Left renal cortex interstitium (tissue), 4 donors: ENCODE measurements at places on chromosomes 16 and 17. TPM values are rescaled to one million over a fixed set of nuclear protein-coding genes. Genes with fewer than 3 reads are reported as not detected.

- DNase-seq = no peak
Measured at GRCh38 chr17:75010683-75011400, 1.6 kb upstream of the MRPL58 start.

GRCh38 chr16:50459496-50460080 lies 88.6 kb upstream of the NKD1 start:
- DNase-seq = no peak

GRCh38 chr16:8044796-8045195 lies 545.5 kb downstream of the TMEM114 start:
- no peak for DNase-seq

DNA sequence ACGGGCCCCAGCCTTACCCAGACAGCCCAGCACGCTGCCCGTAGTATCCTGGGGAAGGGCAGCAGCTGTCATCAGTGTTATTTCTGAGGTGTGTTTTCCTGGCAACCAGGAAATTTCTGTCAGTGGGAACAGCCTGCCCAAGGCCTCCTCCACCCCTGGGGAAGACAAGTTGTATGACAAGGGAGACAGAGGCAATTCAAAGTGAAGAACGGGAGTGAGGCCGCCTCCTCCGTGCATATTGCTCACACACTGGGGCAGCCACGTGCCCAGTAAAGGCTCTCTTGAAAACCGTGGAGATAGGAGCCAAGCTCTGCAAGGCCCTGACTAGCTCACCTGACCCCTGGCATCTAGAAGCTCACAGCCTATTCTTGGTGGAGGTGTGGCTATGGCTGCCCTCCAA lies 57.6 kb downstream of the RAI1 start:
- no peak for DNase-seq

GRCh38 chr17:32502710-32503109 lies 15.9 kb downstream of the CDK5R1 start:
- DNase-seq = no peak

DNA sequence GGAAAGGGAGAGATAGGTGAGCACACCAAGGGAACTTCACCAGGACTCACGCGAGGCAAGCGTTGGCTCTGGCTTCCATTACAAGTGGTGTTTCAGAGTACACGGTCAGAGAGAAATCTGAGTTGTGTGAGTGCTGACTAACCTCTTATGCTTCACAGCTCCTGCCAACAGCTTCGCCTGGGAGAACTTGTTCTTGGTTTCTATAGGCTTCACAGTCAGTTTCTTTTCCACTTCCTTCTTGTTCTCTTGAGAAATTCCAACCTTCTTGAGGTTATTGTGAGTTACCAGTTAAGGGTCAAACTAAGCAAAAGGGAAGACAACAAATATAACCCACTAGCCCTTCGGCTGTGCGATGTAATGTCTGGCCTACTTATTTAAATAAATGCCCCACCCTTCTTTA lies 18.9 kb downstream of the PSME3IP1 start:
- no peak for DNase-seq

- no peak for DNase-seq
Measured at GRCh38 chr16:88662222-88662842, 559 bp downstream of the MVD start.

DNA sequence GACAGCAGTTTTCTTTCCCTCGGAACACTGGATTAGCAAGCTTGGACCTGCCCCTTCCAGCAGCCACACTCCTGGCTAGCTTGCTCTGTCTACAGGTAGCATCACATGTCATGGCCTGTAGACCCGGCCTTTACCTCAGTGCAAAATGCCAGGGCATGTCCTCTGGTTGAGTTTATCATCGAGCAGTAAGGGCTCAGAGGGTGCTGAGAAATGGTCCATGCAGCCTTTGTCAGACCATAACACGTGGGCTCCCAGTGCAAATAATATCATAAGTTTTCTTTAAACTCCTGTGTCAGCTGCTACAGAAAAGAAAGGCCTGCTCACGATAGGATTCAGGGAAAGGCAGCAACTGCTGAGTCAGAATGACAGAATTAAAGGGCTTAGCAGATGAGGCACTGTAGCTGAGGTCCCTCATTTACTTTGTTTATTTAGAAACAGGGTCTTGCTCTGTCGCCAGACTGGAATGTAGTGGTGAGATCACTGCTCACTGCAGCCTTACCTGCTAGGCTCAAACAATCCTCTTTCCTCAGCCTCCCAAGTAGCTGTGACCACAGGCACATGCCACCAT lies 8.0 kb upstream of the GNA13 start:
- no peak for DNase-seq

GRCh38 chr17:64254755-64255154 lies 8.3 kb downstream of the TEX2 start:
- DNase-seq = no peak

GRCh38 chr16:69626256-69626655 lies 60.5 kb downstream of the NFAT5 start:
- no peak for DNase-seq

- DNase-seq = no peak
Measured at GRCh38 chr17:30526401-30526800, 49.2 kb downstream of the GOSR1 start.

GRCh38 chr16:49615576-49615975 lies 240.3 kb downstream of the ZNF423 start:
- no peak for DNase-seq

DNA sequence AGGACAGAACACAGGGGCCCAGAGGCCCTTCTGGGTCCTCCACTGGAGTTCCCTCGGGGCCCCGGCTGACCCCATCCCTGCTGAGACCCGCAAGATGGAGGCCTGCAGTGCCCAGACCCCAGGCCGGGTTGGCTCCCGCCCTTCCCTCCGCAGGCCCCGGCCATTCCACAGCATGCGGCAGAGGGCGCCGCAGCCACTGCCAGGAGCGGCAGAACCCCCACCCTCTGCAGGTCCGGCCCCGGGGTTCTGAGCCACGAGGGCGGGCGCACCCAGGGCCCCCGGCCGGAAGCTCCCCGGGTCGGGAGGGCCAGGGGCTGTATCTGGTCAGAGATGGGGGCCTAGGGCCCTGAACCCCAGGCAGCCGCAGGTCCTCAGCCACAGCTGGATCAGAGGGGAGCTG lies 2.4 kb upstream of the PERCC1 start:
- DNase-seq = no peak

DNA sequence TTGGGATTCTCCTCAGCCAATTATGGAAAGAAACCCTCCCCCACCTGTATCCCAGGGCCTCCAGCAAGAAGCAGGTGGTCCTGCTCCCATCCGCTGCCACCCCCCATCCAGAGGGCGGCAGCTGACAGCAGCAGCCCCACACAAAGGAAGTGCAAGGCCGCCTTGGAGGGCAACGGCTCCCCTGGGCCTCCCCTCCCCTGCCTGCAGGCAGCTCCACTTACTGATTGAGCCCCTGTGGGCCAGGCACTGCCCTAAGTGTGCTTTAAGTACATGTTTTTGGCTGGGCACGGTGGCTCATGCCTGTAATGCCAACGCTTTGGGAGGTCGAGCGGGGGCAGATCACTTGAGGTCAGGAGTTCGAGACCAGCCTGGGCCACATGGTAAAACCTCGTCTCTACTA lies 257.6 kb downstream of the PARN start:
- no peak for DNase-seq

DNA sequence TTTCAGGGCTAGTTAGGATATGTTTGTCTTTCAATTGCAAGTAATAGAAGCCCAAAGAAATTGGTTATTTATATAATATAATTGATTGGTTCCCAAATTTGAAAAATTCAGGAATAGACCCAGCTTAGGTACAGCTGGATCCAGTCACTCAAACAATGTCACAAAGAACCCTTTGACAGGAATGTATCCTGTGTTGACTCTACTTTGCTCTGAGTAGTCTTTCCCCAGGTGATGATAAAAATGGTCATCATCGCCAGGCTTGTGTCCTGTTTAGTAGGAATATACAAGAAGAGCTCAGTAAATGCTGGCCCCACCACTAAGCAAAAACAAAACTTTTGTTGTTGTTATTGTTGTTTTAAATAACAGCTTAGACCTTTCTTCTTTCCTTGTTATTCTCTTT lies 35.0 kb downstream of the MAPT start:
- DNase-seq = no peak

GRCh38 chr16:62079236-62079635 lies 43.0 kb upstream of the CDH8 start:
- DNase-seq = no peak

DNA sequence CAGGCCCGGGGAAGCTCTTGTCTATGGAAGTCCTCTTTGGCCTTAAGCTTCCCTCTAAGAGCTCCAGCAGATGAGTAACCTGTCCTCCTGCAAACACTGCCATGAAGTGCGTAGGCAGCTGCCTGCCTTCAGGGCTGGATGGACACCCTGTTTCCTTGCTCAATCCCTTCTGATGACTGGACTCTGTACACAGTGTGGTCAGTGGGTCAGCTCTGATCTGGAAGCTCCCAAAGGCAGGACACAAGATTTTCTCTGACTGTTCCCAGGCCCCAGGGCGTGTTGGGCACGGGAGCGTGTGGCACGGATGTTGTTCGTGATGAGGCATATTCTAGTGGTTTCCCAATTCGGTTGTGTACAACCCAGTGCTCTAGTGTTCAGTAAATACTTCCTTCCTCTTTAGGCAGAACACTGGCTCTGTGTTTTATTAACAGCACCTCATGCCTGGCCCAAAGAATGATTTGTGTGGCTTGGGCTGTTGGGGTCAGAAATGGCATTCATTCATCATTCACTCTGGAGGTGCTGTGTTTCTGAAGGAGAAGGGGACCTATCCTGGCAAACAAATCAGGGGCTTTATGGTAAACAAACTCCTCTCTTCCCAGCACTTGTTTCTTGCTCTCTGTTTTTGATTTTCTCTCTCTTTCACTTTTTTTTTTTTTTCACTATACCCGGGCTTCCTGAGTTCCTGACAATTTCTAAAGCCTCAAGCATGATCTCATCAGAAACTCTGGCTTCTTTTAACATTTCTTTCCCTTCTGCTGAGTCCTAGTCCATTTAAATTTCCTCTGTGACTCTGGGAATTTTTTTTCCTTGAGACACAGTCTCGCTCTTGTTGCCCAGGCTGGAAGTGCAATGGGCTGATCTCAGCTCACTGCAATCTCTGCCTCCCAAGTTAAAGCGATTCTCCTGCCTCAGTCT lies 12.0 kb upstream of the RNF157 start:
- DNase-seq = no peak

GRCh38 chr17:57282296-57282695 lies 26.0 kb downstream of the MSI2 start:
- DNase-seq = no peak

GRCh38 chr17:79778504-79779083 lies 646 bp downstream of the CBX2 start:
- no peak for DNase-seq

GRCh38 chr16:86403085-86403484 lies 107.2 kb upstream of the FOXF1 start:
- DNase-seq = no peak

DNA sequence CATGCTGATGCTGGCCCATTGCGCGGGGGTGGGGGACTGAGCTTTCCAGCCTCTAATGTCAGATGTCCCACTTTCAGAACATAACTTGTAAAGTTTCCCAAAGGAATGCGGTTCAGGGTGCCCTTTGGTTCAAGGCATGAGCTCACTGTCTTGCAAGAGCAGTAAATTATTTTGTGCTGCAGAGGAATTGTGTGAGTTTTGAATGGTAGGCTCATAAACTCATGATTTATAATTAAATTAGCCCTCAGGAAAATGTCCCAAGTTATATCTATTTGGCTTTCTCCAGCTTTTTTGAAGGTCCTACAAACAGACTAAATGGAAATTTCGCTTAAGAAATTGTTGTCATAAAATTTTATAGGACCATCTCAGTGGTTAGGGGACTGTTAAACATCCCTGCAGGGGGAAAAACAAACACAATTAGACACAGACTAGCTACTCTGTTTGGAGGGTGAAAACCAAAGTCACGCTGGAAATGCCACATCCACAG lies 321.8 kb downstream of the HS3ST3B1 start:
- peak; percentile 26 for DNase-seq

DNA sequence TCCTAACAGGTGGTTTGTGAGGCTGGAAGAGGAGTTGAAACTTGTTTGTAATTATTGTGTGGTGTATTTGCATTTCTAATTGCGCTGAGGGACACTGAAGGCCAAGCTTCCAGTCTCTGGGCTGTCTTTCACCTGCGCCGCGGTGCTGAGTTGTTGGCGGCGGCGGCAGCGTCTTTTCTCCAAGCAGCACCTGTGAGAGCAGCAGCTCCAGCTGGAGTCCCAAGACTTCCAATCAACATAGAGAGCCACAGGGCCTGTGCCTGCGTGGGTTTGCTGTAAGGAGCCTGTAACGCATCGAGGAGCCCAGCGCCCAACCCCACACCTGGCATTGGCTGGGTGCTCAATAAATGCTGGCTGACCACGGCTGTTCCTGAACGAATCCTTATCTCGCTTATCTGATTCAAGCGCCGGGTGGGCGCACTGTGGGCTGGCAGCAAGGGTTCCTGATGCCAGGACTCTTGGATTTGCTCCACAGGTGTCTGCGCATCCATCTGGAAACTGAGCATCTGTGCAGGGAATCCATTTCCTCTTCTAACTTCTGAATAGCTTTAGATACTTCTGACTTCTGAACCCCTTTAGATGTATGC lies 138.1 kb downstream of the ASIC2 start:
- no peak for DNase-seq

GRCh38 chr17:14211801-14212200 lies 24.9 kb downstream of the CDRT15 start:
- no peak for DNase-seq

DNA sequence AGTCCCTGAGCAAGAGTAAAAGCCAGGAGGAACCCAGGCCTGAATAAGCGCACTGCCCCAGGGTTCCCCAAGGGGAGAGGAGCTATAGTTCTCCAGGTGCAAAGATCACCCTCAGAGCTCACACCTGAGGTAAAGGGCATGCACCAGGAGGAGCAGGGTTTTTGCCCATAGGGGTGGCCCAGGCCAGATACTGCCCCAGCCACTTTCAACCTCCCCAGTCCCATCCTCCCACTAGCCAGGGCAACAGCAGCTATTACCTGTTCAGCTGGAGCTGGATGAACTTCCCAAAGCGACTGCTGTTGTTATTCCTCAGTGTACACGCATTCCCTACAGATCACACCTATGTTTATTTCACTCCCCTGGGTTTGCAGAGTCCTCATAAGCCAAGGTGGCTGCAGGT lies 19.8 kb downstream of the MYO19 start:
- no peak for DNase-seq

DNA sequence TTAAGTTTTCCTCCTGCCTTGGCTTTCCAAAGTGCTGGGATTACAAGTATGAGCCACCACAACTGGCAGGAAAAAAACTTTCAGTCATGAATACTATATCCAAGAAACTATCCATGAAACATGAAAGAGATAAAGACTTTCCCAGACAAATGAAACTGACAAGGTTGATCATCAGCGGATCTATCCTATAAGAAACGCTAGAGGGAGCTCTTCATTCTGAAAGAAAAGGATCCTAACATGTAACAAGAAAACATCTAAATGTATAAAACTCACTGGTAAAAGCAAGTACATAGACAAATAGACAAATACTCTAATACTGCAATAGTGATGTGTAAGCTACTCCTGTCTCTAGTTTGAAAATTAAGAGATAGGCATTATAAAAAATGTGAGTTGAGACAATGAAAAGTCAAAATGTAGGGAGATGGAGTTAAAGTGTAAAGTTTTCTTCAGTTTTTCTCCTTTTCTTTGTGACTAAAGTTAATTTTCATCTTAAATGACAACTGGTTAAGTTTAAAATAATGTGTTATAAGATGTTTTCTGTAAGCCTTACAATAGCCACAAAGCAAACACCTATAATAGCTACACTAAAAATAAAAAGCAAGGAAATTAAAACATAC lies 79.6 kb upstream of the TEKT1 start:
- DNase-seq = no peak

Gene DPEP3
- 0.05 TPM for polyA plus RNA-seq

Gene SPDYE4
- polyA plus RNA-seq = not detected

Gene OTOP3
- not detected for polyA plus RNA-seq

Gene CDK5RAP3
- polyA plus RNA-seq = 126 TPM

Gene CALB2
- polyA plus RNA-seq = 0.69 TPM

Gene AGRP
- 0.39 TPM for polyA plus RNA-seq

Gene SEZ6L2
- 15.9 TPM for polyA plus RNA-seq

Gene EPX
- polyA plus RNA-seq = 1.7 TPM

Gene GPRC5C
- 118 TPM for polyA plus RNA-seq

Gene KRTAP2-3
- polyA plus RNA-seq = not detected

Gene NPIPB9
- 2.8 TPM for polyA plus RNA-seq
